ENCODE measurements at places on chromosomes 4 and X.
A peak's percentile ranks its signal among the peaks of the same experiment; 100 is the strongest.

DNA sequence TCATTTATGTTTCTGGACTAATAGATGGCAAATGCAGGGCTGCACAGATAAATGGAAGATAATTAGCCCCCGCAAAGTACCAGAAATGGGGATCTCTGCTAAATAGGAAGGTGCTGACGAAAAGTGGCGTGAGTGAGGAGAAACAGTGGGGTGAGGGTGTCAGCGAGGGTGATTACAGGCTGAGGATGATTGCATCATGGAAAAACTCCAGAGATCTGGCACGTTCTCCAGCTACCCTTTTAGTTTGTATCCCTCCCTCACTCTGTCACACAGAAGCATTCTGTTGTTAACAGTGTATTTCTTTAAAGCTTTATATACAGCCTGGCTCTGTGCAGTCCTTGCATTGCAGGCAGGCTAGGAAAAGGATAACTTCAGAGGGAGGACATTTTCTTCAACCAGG, 309.6 kb upstream of the DDX53 start:
- DNase-seq, result no peak

DNA sequence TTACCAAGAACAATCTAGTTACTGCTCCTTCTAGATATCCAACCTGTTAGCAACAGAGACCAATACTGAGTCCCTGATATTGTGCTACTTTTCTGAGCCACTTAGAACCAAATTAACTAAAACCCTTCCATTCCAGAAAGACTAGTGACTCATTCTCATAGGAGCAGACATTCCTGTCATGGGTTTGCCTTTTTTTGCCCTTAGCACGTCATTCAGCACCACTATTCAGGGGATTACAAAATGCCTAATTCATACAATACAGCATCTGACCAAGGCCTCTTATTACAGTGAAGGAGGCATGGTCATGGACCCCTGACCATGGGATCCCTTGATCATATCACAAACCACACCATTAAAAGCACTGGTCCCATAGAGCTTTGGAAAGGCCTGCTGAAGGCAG, 123.8 kb upstream of the CXCL13 start:
- DNase-seq, result no peak

DNA sequence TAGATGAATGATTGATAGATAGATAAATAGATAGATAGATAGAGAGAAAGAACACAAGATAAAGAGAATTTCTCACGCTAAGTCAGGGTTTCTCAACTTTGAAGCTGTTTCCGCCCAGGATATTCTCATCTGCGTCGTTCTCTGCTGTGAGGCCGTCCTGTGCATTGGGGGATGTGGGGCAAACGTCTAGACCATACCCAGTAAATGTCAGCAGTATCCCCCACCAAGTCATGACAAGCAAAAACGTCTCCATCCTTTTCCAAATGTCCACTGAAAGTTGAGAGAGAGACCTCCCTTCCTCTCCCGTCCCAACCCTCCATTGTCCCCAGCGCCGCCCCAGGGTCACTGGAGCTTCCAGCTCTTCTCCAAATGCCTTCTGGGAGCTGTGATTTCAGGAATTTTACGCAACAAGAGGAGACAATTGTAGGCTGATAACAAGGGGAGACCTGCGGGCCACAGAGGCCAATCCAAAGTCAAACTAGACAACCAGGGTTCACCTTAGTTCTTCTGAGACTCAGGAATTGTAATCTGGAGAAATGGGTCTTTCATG, 8.9 kb upstream of the CRLF2 start:
- DNase-seq, result peak; percentile 48

- DNase-seq, result no peak
These were observed 158.2 kb upstream of the DDIT4L start for GRCh38 chr4:100348473-100348872.

DNA sequence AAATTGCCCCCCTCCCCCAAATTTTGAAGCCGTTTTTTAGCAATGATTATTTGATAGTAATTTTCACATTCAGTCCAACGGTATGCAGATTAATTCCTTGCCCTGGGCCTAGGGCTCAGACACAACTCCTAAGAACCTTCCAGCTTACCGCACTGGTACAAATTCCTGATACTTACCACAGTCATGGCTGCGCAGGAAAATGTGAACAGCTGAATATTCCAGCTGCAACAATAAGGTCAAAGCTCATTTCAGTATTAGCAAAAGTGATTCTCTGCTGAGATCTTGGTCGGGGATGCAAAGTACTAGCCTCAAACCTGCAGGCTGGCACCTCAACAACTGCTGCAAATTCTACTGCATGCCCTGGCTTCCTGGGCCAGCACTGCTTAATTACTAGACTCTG, 3.0 kb downstream of the ATP11C start:
- DNase-seq, result no peak

- DNase-seq, result no peak
These were observed 3.6 kb upstream of the PDE5A start for GRCh38 chr4:119632216-119632615.

DNA sequence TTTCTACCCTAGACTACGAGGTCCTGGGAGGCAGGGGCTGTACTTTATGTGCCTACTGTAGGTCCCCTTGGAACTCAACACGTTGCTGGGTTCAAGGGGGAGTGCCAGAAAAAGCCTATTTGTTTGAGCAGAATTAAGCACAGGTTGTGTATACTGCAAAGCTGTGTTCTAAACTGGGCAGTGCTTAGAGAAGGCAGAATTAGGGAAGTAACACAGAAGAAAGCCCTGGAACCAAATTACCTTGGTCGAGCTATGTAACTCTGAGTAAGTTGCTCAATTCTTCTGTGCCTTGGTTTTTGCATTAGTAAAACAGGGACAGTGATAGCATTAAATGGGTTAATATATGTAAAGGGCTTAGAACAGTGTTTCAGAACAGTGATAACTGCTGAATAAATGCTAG, 245.0 kb upstream of the SFRP2 start:
- no peak for DNase-seq

- no peak for DNase-seq
These were observed 2185.9 kb upstream of the TENM3 start for GRCh38 chr4:180057299-180057721.

- DNase-seq, result no peak
These were observed 547.0 kb downstream of the STIM2 start for GRCh38 chr4:27407616-27408015.

GRCh38 chrX:150616179-150616862, 47.9 kb downstream of the MTM1 start:
- DNase-seq, result no peak

GRCh38 chrX:68939868-68940267, 111.0 kb downstream of the EFNB1 start:
- DNase-seq, result no peak

GRCh38 chrX:43865791-43866190, 16.5 kb downstream of the MAOB start:
- no peak for DNase-seq

DNA sequence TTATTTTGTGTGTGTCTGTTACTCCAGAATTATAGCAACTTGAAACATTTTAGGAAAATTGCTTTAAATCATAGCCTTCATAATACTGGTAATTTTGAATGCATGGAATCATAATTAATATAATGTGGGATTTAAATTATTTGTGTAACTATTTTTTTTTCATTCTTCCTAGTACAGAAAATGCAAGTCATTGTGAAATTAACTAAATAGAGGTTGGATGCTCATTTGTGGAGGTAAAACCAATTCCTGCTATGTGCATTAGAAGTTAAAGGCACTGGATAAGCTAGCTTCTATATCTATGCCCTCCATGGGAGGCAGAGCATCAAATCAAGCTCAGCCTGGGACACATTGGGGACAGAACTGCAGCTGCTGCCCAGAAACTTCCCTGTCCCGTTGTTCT, 1048.5 kb upstream of the PABPC4L start:
- DNase-seq, result no peak

- DNase-seq, result no peak
These were observed 72.9 kb downstream of the MAOA start for GRCh38 chrX:43728966-43729365.

DNA sequence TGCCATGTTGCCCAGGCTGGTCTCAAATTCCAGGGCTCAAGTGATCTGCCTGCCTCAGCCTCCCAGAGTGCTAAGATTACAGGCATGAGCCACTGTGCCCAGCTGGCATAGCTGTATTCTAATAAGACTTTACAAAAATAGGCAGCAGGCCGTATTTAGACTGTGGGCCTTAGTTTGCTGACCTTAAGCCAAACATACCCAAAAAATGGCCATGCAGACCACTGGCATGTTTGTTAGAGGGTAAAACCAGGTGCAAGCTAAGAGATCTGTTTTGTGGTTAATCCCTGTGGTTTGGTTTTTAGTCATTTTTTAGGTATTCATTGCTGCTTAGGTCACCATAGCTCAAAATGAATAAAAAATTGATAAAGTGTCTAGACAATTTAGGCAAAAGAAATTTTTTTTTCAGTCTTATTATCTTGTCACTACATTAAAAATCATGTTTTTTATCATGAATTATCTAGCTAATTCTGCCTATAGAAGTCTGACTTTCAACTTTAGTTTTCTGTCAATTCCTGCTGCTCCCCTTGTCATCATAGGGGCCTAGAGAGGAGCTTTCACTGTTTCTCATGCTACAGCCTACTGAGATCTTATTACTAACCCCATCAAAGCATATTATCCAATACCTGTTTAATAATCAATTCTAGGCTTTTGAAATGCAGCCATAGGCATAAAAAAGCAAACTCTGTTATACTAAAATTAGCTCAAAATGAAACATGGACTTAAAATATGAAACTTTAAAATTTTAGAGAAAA, 7.5 kb upstream of the SPINK2 start:
- no peak for DNase-seq

- DNase-seq, result no peak
These were observed 35.0 kb downstream of the NPY5R start for GRCh38 chr4:163378661-163379060.

DNA sequence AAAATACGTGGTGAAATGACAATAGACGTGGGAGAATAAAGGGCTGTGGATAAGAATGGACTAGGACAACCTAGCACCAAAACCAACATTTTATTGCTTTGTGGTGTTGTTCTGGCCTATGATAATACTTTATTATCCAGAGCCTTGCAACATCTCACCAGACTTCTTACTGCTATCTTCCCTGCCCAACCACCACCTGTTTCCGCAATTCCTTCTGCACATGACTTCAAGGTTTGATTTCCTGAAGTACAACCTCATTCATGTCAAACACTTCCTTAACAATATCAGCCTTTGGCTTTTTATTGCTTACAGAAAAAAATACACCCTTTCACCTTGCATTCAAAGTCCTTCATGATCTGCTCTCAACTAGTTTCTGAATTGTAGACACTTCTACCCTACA, 84.8 kb downstream of the RTL3 start:
- no peak for DNase-seq

DNA sequence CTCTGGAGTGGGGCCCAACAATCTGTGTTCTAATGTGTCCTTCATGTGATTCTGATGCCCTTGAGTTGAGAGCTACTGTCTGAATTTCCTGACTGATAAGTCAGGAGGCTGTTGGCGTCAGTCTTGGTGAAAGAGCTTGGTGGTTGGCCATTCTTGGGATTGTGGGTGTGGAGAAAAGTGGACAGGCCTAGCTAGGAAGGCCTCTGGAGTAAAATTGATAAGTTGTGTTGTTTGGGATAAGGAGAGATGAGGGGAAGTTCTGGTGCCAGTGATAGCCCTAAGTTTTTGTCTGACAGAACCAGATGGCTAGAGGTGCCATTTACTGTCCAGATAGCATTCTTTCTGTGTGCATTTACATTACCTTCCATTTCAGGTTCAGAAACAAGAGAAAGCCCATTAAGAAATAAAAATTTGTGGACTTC, 11.7 kb downstream of the NSD2 start:
- no peak for DNase-seq

GRCh38 chrX:42524379-42524778, 253.6 kb downstream of the PPP1R2C start:
- DNase-seq, result no peak

GRCh38 chrX:154032160-154032559, 12.5 kb upstream of the IRAK1 start:
- no peak for DNase-seq

- DNase-seq, result peak; percentile 89
These were observed at the start of gene CHM for GRCh38 chrX:86047174-86047935. Gene CHM (minus strand): TSS chrX:86047558. CDS start chrX:86047532, 26 bp downstream.

DNA sequence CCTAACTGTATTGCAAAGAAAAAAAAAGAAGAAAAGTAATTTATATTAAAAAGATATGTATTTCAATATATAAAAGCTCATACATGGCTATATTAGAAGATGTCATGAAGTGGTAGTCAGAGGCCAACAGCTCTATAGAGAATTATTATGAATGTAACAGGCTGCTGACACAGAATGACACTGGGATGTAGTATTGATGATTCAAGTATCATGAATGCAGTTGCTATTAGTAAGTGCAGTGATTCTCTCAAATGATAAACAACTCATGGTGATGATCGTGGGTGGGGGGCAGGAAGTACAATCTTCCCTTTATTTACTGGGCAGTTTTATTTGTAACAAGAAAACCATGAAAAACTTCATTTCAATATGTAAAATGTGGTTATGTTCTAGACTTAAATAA, 124.6 kb downstream of the COL4A6 start:
- DNase-seq, result no peak

- DNase-seq, result no peak
These were observed 174.0 kb upstream of the TENT5D start for GRCh38 chrX:80246271-80246670.

GRCh38 chr4:140367738-140368137, 5.7 kb upstream of the SCOC start:
- no peak for DNase-seq

- no peak for DNase-seq
These were observed 58.1 kb downstream of the SLC10A6 start for GRCh38 chr4:86791126-86791525.

- peak; percentile 85 for DNase-seq
These were observed 88.2 kb upstream of the TNIP3 start for GRCh38 chr4:121252224-121252806.

DNA sequence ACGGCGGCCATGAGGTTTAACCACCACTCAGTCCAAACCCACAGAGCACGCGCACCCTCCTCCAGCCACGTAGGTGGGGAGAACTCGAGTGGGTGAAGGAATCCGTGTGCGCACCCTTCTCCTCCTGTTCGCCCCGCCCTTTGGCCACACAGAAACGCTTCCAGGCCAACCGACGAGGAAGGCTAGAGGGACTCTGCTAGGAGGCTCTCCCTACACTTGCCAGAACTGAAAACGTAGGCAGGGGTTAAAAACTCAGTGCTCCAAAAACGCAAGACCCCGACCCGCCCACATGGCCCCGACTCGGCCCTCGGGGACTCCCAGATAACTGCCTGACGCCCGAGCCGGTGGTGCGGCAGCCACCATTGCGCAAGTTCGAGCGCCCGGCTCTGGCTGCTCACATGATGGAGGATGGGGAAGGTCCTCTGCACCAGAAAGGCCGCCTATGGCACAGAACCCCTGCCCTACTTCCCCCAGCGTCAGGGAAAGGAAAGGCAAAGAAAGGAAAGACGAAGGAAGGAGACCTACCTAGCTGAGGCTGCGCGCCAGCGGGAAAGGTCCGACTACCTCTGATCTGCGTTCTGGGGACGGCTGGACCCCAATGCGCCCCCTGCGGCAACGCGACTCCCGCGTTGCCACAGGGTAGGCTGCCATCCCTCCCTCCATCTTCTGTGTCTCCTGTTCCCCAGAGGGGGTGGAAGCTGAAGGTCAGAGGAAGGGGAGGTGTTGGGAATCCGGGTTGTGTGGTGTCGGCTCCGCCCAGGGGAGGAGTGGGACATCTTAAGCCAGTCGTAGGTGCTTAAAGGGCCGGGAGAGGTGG, 201.9 kb upstream of the AGTR2 start:
- no peak for DNase-seq

GRCh38 chr4:98661371-98662054, 3.1 kb upstream of the TSPAN5 start:
- DNase-seq, result no peak
